HCT116 (cell line): ENCODE measurements at places on chromosomes 2 and 18.
A peak's percentile ranks its signal among the peaks of the same experiment; 100 is the strongest.

DNA sequence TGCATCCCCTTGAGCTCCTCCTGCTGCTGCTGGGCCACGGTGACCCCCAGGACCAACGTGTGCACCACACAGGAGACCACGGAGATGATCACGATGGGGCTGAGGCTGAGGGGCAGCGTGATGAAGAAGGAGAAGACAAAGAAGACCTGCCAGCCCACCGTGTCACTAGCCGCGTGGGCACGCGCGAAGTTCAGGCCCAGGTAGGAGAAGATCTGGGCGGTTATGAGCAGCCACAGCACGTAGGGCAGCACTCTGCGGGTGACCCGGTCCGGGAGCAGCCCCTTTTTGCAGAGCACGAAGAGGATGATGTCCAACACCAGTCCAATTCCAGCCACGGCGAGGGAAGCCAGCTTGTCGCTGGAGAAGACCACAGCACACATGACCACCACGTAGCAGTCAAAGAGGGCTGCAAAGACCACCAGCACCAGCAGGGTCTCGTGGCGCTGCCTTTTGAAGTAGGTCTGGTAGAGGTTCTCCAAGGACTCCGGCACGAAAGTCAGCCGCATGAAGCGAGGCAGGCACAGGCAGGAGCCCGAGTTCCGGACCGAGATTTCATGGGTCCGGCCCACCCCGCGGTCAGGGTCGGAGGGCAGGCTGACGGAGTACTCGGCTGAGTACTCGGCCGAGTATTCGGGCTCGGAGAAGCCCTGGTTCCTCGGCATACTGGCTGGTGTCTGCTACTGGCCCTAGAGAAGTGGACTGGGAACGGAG lies 1.6 kb downstream of the ADCY3 start:
- no peak for DNase-seq

GRCh38 chr2:174023591-174024523 lies 58.7 kb upstream of the SP3 start:
- peak; percentile 27 for DNase-seq

DNA sequence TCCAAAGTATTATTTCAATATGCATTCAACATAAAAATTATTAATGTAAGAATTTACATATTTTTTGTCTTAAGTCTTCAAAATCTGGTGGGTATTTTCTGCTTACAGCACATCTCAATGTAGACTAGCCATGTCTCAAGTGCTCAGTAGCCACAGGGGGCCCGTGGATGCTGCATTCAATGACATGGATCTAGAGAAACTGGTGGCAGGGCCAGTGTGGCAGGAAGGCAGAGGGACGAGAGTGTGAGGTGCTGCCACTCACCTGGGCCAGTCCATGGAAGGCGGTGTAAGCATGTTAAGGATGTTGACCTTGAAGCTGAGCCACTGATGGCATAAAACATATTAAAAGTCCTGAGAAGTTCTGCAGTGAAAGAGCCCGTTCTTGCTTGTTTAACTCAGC lies 6.2 kb upstream of the LIPG start:
- no peak for DNase-seq

GRCh38 chr2:124289060-124289459 lies 264.0 kb downstream of the CNTNAP5 start:
- no peak for DNase-seq

- DNase-seq, result no peak
Observed at GRCh38 chr2:189534854-189535832, 45.4 kb downstream of the SLC40A1 start.

- DNase-seq, result no peak
Observed at GRCh38 chr18:55421308-55421614, 166.7 kb downstream of the TCF4 start.

GRCh38 chr2:162011706-162012564 lies 62.1 kb downstream of the DPP4 start:
- no peak for DNase-seq

DNA sequence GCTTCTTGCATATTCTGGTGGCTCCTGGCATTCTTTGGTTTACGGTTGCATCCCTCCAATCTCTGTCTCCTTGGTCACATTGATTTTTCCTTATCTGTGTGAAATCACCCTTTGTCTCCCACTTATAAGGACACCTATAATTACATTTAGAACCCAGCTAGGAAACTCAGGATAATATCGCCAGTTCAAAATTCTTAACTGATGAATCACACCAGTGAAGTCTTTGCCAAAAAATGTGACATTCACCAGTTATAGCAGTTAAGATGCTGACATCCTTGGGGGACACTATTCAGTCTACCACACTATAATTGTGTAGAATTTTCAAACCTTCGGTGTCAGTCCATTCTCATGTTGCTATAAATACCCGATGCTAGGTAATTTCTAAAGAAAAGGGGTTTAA lies 320.2 kb downstream of the TMX3 start:
- no peak for DNase-seq

- DNase-seq, result no peak
Observed at GRCh38 chr2:8536686-8537561, 144.9 kb upstream of the ID2 start.

- no peak for DNase-seq
Observed at GRCh38 chr2:8551622-8552074, 130.2 kb upstream of the ID2 start.

DNA sequence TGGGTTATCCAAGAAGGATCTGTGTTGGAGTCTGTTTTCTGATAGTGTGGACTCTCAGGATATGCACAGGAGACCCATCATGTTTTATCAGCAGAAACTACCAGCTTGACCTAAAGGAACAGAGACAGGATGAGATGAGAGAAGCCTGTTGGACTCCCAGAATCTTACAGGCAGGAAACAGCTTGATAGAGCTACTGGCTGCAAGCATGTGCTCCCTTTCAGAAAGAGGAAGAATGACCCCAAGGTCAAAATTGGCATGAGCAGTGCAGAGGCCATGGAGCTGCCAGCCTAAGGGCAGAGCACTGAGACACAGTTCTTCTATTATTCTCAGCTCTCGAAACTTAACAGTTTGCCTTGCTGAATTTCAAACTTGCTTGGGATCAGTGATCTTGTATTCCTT lies 135.2 kb upstream of the NFATC1 start:
- no peak for DNase-seq

DNA sequence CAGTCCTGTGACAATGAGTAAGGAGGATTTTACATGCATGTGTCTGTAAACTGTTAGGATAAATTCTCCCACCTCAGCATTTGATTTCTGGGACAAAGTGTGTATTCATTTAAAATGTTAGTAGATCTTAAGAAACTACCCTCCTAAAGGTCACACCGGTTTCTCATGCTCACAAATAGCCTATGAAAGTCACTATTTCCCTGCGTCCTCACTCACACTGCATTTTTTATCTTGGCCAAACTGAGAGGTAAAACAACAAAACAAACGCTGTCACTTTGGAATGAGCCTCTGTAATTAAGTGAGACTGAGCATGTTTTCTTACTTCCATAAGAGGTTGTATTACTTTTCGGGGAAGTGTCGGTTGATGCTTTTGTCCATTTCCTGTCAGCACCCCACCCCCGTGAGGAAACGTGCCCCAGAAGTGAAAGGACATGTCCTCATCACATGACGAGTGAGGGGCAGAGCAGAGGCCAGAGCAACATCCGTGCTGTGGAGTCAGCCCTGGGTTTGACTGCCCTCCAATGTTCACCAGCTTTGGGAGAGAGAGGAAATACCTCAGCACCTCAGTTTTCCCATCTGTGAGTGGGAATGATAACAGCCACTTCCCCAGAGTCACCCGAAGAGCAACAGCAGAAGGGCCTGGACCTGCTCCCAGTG lies 3.1 kb downstream of the GYPC start:
- DNase-seq, result no peak

GRCh38 chr18:55584201-55584600 lies 3.8 kb downstream of the TCF4 start:
- DNase-seq, result no peak

DNA sequence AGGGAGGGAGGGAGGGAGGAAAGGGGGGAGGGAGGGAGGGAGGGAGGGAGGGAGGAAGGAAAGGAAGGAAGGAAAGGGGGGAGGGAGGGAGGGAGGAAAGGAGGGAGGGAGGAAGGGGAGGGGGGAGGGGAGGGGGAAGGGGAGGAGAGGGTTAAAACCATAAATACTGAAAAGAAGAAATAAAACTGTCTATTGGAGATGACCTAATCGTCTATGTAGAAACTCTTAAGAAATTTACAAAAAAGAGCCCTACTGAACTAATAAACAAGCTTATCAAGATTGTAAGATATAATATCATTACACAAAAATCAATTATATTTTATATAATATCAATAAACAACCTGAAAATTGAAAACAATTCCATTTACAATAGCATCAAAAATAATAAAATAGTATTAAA lies 32.3 kb upstream of the CTDP1 start:
- no peak for DNase-seq

DNA sequence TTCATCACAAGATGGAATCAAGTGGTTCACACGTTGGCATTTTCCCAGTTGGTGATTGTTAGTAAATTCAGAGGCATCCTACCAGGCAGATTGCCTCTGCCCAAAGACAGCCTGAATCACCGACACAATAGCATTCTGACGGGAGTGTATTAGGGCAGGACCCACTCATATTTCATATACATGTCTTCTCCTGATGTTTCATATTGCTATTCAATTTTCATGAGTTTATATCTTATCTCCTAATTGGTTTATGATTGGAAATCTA lies 14.5 kb upstream of the BMP10 start:
- DNase-seq, result no peak

DNA sequence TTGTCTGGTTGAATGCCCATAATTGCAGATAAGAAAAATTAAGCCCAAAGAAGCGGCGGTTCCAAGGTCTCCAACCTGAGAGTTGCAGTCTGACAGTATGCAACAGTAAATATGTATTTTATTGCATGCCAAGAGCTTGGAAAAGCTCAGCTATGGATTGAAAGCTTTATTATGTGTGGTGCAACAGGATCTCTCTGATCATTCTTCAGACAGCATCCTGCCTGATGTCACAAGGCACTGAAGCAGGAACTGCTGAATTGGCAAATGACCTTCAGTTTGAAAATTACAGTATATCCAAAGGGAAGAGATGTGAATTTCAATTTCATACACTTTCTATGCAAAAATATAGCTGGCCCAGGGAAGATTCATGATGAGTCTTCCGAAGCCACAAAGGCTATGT lies 42.5 kb downstream of the DOCK10 start:
- no peak for DNase-seq

- DNase-seq, result no peak
Observed at GRCh38 chr2:88182721-88183120, 12.6 kb downstream of the THNSL2 start.

DNA sequence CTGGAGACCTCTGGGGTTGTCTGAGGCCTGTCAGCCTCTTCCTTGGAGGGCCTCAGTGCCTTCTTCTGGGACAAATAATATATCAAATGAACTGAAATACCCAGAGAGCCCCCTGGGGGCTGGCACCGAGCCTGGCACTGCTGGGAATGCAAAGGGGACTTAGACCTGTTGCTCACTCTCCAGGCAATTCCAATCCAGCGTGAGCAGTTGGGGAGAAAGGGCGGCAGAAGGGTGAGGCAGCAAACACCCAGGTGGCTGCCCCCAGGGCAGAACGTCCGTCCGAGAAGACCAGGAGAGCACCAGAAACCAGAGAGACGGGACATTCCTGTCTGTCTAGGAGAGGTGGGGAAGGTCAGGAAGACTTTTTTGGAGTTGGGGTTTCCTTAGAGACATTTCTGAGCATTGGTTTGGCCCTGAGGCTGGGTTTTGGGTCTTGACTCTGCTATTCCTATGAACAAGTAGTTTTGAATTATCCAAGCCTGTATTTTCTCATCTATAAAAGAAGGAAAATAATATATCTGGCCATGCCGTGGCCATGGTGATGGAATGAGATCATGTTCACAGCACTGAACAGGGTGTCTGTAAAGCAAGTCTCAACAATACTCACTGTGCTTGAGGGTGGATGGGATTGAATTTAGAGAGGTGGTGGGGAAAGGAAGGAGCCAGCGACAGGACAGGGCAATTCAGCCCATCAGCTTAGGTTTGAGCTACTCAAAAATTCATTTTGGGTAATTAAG lies 44.3 kb upstream of the ZBTB7C start:
- DNase-seq, result no peak

GRCh38 chr18:48490641-48491293 lies 48.1 kb upstream of the CTIF start:
- no peak for DNase-seq

DNA sequence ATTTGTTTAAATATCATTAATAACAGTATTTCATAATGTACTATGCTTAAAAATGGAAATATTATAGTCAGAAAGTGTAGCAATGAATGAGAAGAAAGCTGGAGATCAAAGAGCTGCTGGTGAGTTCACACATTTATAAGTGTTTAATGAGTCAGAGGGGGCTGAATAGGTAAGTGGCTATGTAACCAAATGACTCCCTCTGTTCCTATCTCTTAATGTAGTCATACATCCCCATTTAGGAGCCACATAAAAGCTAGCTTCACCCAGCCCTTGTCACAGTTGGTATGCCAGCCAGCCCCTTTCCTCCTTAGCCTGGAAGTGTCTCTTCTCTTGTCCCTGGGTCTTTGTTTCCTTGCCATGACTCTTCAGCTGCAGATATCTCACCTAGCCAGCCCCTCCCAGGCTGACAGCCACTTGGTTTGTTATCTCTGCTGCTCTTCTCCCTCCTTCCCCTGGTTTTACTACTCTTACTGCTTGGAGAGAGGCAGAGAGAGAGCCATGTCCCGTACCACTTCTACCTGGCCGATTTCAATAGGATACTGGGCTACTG lies 438.6 kb upstream of the HNMT start:
- DNase-seq, result no peak
